ENCODE measurements at places on chromosomes 7 and 10.

- no peak for DNase-seq
Measured at GRCh38 chr10:95841661-95842498, 65.9 kb upstream of the CC2D2B start.

GRCh38 chr7:55296070-55296469 is 69.1 kb upstream of the LANCL2 start:
- DNase-seq, result no peak

DNA sequence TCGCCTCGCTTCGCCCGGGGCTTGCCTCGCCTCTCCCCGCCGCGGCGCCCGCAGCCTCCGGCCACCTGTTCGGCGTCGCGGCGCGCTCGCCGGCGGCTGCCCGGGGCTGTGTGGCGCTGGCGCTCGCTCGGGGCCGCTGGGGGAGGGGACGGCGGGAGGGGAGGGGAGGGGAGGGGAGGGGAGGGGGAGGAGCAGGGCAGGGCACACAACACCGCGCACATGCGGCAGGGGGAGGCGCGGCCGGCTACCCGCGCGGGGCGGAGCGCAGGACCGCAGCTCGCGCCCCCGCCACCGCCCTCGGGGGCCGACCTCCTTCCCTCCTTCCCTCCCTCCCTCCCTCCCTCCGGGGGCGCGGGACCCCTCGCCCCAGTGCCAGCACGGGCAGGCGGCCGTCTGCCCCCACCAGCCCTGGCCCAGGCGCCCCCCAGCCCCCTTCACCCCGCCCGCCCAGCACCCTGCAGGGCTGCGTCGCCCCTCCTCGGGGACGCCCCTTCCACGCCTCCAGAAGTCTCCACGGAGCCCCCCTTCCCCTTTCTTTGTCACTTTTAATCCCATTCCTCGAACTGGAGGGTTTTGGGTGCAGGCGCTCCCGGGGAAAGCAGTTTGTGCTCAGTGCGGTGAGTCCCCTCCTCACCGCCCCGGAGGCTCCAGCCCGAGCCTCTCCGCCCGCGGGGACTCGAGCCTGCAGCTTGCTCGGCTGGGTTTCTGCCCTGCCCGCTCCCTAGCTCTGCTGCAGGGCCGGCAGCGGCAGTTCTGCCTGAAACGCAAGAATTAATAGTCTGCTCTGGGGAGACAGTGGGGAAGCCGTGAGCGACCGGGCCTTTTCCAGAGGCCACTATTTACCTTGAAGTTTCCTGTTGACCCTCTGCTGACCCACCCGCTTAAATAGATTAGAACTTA is at the start of gene PARD3:
Gene PARD3, minus strand, starts transcription at position 112 of the 900 bp plus-strand sequence. CDS start 301 bp downstream, outside the sequence.
- DNase-seq, result no peak

DNA sequence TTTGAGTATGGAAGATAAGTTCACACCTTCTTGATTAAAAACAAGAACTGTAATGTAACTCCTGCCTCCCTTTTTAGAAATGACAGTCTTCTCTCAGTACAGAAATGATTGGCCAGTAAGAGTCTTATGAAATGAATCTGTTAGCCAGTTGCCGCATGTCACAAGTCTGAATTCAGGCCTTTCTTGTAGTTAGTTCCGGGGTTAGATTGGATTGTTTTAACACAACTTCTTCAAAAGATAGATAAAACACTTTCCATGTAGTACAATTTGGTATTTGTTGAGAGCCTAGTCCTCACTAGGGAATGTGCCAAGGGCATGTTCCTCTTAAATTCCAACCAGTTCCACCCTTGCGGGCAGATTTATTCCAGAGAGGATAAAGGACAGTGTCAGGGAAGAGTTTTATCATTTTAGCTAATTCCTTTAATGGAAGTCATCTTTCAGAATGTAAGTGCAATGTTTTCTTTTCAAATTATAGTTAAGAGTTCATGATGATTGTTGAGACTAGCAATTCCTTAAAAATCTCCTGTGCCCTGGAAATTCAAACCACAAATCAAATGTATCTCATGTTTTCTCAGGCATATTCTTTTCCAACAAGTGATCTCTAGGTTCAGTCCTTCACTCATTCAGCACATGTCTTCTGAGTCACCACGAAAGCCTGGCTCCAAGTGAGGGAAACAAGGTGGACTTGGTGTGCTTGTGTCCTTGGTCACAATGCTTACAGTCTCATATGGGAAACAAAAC is 4.1 kb downstream of the FHIP2A start:
- DNase-seq, result no peak

DNA sequence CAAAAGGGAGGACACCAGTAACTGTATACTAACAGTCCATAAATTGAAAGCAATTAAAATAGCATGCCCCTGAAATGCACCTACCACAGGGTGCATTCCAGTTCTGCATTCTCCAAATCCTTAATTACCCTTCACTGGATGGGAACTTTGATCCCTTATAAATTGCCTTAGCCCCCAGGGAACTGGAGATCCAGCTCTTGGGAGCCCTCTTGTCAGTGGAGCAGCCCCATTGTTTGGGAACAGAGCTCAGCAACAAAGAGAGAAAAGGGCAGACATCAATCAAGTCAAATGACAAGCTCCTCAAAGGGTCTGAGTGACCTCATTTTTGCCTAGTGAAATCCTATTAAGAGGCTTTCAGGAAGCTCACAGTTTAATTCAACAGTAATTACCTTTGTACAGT is 472.6 kb downstream of the XPNPEP1 start:
- no peak for DNase-seq

- no peak for DNase-seq
Measured at GRCh38 chr10:50679149-50679548, 55.4 kb upstream of the SGMS1 start.

- no peak for DNase-seq
Measured at GRCh38 chr7:50367100-50367499, 62.6 kb downstream of the IKZF1 start.

All from stimulated activated CD4-positive, alpha-beta T cell treated with anti-CD3 and anti-CD28 coated beads, Interleukin-4, amount 100 ng/mL, for 48 hours (primary cell).